ENCODE measurements at places on chromosomes 7 and 10.

DNA sequence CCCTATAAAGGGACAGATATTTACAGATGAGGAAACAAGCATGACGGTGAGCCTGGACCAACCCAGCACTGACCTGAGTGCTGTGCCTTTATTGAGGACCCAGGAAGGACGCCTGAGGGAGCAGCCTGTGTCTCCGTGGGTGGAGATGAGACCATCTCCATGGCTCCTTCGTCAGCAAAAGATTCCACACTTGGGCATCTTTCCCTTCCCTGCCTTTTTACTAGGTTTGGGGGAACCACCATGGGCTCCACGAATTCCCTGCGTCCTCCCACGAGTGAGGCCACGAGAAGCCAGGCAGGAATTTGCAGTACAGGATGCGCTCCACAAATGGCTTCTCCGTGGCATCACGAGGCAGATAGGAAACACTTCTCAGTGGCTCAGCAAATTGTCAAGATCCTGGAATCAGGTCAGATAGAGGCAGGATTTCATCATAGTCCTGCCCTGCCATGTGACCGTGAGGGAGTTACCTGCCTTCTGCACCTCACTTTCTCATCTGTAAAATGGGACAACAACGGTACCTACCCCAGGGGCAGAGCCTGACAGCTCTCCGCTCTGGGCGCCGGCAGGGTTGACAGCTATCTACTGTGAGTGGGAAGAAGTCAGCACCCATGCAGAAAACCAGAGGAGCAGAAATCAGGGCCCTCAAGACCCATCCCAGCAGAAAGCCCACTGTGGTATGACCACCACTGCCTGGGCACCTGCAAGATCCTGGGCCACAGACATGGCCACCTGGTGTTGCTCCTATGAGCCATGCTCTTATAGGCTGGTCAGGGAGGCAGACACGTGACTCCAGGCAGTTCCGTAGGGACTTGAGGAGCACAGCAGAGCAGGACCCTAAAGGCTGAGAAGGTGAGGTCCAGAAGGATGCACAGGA is 80.1 kb downstream of the GRID1 start:
- no peak for DNase-seq

- peak; percentile 71 for DNase-seq
Measured at GRCh38 chr10:92914478-92915325, 66.4 kb downstream of the EXOC6 start.

GRCh38 chr10:132774181-132774901 is 11.6 kb downstream of the NKX6-2 start:
- no peak for DNase-seq

GRCh38 chr7:49376817-49377375 is 396.5 kb upstream of the VWC2 start:
- no peak for DNase-seq

DNA sequence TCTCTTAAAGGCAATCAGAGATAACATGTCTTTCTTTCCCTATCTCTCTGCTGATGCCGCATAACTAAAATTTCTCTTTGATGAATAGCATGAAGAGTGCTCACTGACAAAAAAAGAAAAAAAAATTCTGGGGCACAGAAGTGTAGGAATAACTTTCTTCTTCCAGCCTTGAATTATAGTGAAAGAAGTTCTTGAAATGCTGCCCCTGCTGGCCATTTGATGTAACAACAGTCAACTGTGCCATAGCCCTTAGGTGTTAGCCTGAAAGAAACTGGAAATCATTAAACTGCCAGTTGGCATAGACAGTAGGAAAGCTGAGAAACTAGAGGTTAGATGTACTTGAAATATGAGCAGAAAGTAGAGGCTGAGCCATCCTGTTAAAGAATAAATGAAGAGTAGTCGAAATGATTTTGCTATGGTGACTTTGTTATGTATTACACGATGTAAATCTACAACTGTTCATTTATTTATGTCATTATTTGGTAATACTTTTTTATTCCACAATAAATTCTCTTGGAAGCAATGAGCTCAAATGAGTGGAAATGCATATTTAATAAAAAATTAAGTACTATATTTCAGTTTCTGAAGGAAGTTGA is 48.3 kb upstream of the FAM171A1 start:
- peak; percentile 54 for DNase-seq

DNA sequence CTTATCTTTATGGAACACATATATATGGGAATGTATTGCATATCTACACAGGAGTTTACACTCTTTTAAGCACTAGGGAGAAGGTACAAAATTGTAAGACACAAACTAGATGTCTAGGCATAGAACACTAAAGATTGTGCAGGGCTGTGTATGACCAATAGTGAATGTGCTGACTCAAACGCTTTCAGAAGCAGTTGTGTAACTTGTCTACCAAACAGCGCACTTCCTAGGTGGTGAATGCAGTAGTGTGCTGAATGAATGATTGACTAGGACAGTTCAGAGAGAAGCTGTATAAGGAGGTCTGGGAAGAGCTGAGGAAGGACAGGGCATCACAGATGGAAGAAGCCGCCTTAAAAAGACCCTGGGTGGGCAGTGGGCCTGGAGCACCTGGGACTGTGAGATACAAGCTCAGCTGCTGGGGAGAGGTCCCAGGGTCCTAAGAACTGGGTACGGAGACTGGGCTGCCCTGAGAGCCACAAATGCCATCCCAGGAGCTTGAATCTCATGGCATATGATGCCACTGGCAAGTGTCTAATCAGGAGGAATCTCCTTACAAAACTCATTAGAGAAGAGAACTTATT is 14.2 kb downstream of the CLRN3 start:
- DNase-seq, result no peak

DNA sequence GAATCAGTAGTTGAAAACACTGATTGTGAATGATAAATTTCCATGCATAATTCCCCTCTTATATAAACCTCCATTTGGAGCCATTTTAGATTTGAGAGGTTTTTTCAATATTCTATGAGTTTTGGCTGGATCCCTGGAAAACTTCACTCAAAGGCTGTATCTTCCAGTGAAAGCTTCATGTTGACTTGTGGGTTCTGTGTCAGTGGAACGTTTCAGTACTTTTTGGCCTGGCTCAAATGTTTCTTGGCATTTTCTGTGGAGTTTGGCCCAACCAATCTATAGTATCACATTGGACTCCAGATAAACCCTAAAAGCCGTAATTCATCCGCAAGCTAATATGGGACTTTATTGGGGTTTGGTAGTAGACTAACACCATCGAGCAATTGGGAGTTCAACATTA is 172.6 kb upstream of the PRPS1L1 start:
- no peak for DNase-seq

DNA sequence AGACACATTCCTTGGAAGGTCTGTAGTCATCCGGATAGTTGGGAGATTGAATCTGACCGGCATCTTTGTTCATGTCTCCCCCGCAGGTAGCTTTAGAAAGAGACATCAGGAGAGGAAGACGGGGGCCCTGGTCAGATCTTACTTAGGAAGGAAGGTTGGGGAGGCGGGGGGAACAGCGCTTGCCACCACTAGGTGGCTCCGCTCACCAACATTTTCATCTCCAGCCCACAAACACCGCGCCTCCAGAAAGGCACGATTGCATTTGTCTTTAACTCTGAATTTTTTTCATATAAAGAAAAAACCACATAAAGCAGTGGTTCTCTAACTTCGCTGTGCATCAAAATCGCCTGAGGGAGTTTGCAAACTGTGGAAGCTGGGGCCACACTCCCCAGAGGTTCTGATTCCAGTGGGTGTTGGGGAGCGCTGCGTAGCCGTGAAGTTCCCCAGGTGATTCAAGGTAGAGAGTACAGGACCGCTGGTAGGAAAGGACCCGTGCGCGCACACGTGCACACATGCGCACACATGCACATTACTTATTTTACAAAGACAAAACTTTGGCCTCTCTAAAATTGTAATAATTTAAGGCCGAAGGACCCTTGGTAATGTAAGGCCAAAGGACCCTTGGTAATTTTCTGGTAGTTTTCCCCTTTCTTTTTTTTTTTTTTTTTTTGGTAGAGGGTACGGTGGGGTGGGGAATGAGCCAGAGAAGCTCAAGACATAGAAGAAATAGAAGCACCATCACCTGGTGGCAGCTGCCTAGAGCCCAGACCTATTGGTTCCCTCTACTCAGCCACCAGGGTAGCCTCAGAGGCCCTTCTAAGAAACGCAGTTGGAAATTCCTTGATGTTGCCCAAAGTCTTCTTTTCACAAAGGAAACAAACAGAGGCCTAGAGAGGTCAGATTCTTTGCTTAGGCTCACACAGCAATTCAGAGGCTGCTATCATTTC is 37.4 kb upstream of the OPALIN start:
- DNase-seq, result peak; percentile 82

- DNase-seq, result no peak
Measured at GRCh38 chr7:156437021-156437614, 203.5 kb upstream of the RNF32 start.

- no peak for DNase-seq
Measured at GRCh38 chr10:11353006-11353896, 258.2 kb downstream of the USP6NL start.

- no peak for DNase-seq
Measured at GRCh38 chr7:137992104-137992549, 9.8 kb downstream of the CREB3L2 start.
